ENCODE measurements at places on chromosomes 7 and 10. TPM values are rescaled to one million over a fixed set of nuclear protein-coding genes. Genes with fewer than 3 reads are reported as not detected.

The TWIST1 gene
- total RNA-seq = 34.4 TPM

The PIK3CG gene
- total RNA-seq = 0.66 TPM

The NYAP1 gene
- total RNA-seq = 0.72 TPM

The CFAP46 gene
- not detected for total RNA-seq

The GIMAP1 gene
- not detected for total RNA-seq

The CAMK2B gene
- 0.22 TPM for total RNA-seq

The CLDN3 gene
- total RNA-seq = not detected

The ATP6V0A4 gene
- 0.14 TPM for total RNA-seq

The TLL2 gene
- total RNA-seq = not detected

The FZD8 gene
- total RNA-seq = 151 TPM

The GNB2 gene
- 165 TPM for total RNA-seq

The SPACDR gene
- 0.88 TPM for total RNA-seq

The TDRD1 gene
- not detected for total RNA-seq

The MMD2 gene
- not detected for total RNA-seq

The UPK3B gene
- not detected for total RNA-seq

The MEOX2 gene
- under 0.01 TPM for total RNA-seq

The CREB3L2 gene
- 41.1 TPM for total RNA-seq

The NACAD gene
- 1.3 TPM for total RNA-seq

The HTR7 gene
- 13.5 TPM for total RNA-seq

The NEURL1 gene
- 1.5 TPM for total RNA-seq

The MCM10 gene
- 21.8 TPM for total RNA-seq

The ZDHHC16 gene
- 55.1 TPM for total RNA-seq

Measured in placental pericyte (primary cell).